ENCODE measurements at places on chromosomes 1 and 21.

- DNase-seq: no peak
These were observed 138.2 kb downstream of the COP1 start for GRCh38 chr1:176068901-176069300.

DNA sequence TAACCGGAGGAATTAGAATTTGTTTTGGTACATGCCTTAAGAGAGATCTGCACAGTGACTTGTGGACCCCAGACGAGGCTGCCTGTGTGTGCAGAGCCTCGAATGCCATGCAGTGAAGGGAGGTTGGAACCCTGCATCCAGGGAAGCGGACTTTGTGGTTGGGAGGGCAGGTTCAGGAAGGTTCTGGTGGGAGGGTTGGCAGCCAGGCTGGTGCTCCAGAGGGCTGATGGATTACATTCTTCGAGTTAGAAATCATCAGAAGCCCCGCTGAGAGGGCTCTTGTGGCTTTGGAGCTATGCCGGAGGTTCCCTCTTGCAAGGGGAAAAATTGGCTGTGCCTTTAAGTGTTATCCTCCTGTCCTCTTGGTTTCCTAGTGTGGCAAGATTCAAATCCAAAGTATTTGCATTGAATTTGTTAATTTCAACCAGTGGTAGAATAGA is 21.1 kb downstream of the ROR1 start:
- DNase-seq: no peak

- peak; percentile 55 for DNase-seq
These were observed 27.5 kb downstream of the ERG start for GRCh38 chr21:38470755-38471154.

GRCh38 chr1:156670791-156671190 is 6.4 kb downstream of the NES start:
- DNase-seq: no peak

- DNase-seq: no peak
These were observed 73.6 kb downstream of the ROR1 start for GRCh38 chr1:63847308-63847910.

GRCh38 chr1:64082459-64082858 is 121.0 kb upstream of the UBE2U start:
- peak; percentile 29 for DNase-seq

- DNase-seq: peak; percentile 48
These were observed 24.8 kb upstream of the ITPKB start for GRCh38 chr1:226763905-226764264.

DNA sequence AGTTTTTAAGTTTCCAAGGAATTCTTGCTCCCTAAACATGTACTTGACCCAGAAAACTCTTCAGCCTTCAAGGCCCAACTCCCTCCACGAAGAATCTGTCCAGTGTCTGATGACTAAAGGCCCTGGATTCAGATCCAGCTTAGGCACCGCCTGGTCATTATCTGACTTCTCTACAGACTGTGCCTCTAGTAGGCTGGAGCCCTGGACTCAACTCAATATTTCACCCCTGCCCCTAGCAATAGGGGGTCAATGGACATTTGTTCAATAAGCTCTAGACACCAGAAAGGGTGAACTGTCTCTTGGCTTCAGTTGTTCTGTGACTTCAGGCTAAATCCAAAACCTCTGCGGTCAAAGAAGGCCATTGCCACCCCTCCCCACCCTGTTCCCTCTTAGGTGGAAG is 34.5 kb downstream of the NUAK2 start:
- no peak for DNase-seq

DNA sequence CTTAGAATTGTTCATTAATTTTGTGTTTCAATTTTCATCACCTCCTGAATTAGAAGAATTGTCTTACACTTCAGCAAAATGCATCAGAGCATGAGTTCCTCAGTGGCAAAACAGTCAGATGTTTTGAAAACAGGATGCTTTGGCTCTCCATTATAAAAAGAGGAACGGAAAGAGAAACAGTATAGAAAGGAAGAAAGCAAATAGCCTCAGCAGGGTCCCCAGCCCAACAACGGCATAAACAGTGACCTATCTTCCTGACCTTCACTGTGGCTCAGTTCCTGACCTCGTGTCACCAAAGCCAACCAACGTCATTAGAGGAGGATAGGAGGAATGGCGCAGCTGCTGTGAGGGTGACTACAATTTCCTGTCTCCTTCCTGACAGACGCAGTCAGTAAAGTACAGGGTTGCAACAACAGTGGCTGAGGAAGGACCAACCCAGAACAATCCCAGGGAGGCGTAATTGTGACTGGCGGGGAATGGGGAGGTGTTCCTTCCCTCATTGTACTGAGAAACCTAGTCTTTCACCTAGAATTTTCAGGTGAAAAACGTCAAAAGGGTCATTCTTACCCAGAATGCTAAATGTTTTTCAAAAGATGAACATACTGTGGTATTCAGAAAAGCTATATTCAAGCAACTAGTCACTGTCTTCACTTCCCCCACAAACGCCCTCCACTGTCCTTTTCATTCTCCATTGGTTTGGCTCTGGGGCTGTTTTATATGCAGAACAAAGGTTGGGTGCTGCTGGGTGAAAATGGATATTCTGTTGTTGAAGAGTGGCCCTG is 197.9 kb upstream of the SGIP1 start:
- DNase-seq: peak; percentile 36

GRCh38 chr21:15084668-15085067 is 19.9 kb upstream of the NRIP1 start:
- no peak for DNase-seq

GRCh38 chr1:218090459-218090858 is 194.6 kb upstream of the RRP15 start:
- DNase-seq: no peak

DNA sequence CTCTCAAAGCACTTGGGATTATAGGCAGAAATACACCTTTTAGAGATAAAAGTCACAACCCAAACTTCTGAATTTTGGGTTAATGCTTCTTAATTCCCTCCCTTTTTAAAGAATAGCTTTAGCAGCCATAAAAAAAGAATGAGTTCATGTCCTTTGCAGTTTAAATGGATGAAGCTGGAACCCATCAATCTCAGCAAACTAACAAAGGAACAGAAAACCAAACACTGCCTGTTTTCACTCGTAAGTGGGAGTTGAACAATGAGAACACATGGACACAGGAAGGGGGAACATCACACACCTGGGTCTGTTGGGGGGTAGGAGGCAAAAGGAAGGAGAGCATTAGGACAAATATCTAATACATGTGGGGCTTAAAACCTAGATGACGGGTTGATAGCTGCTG is 55.8 kb downstream of the SLC27A3 start:
- no peak for DNase-seq

DNA sequence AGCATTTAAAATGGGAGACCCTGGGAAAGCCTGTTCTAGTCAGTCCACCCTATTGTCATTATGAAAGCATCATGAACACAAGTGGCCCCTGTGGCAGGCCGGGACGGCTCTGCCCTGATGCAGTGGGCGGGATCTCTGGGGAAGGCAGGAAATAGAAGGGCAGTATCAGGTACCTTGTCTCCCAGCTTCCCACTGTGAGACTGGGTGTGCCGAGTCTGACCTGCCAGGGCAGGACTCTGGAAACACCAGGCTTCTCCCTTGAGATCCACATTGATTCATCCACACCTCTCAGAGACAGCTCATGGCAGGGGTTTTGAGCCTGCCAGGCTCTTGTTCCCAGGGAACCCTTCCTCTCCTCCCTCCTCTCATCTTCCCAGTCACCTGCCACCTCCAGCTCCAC is 24.5 kb upstream of the GNPAT start:
- peak; percentile 9 for DNase-seq

DNA sequence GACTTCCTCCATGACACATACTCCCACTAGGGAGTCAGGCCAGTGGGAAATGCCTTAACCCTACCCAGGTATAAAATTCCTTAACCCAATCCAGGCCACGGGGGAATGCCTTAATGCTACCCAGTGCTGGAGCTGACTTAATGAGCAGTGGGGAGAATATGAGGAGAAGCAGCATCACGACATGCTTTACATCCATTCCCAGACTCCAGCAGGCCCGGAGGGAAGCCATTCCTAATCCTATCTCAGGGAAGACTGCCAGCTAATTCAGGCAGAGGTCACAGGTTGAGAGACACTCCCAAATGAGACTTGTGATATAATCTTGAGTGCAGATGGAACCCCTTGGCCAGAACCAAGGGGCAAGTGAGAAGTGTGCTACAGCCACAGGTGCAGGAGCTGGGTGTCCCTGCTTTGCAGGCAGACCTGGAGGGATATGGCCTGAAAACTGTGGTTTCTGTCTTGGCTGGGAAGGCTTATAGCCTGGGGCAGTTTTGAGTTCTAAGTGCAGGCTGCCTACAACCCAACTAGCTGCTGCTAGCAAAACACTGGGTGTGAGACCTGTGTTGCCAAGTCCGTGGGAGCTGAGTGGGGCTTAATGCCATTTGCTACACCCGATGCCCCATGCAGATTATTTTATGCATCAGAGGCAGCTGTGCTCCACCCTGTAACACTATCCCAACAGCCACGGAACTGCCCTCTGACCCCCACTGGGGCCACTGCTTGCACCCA is 45.1 kb upstream of the GUCA2A start:
- DNase-seq: no peak

- DNase-seq: no peak
These were observed 53.5 kb downstream of the FMO4 start for GRCh38 chr1:171367436-171367835.

- peak; percentile 50 for DNase-seq
These were observed 1.1 kb downstream of the C21orf58 start for GRCh38 chr21:46322351-46323226.

GRCh38 chr1:234604495-234605398 is 5.2 kb downstream of the IRF2BP2 start:
- DNase-seq: no peak

GRCh38 chr21:44896561-44897286 is 23.2 kb upstream of the PTTG1IP start:
- no peak for DNase-seq

DNA sequence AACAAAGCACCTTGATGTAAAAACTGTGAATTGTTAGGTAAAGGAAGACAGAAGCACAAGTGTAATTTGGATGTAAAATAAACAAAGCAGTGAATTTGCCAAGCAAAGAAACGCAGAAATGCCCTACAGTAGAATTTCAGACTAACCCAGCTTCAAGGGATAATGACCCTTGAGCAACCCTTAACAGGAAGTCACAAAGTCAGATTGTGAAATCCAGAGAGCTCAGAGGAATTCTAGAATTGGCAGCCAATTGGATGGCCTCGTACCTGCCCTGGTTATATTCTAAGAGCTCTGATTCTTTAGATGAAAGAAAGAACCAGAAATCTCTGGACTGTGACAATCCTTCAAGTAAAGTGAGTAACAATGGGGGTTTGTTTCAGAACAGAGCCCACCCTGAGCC is 152.7 kb upstream of the CHRM3 start:
- DNase-seq: no peak

DNA sequence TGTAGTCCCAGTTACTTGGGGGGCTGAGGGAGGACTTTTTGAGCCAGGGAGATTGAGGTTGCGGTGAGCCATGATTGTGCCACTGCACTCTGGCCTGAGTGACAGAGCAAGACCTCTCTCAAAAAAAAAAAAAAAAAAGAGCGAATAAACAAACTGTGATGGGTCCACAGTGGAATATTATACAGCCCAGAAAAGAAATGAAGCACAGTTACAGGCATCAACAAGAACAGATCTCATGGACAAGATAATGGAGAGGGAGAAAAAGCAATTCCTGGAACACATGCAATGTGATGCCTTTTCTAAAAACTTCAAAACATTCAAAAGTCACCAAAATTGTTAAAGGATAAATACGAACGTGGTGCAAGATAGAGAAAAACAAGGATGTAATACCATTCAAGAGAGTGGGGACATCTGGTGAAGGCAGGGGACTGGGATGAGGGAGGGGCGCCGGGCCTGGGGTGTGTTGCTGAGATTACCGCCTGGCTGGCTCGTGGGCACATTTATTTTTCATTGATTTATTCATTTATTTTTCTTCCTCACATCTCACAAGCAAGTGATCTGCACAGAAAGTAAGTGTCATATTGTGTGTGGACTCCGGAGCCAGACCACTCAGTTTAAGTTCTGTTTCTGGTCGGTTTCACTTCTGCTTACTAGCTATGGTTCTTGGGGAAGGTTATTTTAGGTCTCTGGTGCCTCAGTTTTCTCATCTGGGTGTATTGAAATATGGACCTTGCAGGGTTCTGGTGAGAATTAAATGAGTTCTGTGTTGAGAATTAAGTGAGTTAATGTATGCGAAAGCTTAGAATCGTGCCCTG is 30.1 kb downstream of the ABCG1 start:
- no peak for DNase-seq

GRCh38 chr21:41695513-41695912 is 71.3 kb downstream of the RIPK4 start:
- DNase-seq: no peak

- DNase-seq: no peak
These were observed 338.3 kb downstream of the SIPA1L2 start for GRCh38 chr1:232291681-232292080.

DNA sequence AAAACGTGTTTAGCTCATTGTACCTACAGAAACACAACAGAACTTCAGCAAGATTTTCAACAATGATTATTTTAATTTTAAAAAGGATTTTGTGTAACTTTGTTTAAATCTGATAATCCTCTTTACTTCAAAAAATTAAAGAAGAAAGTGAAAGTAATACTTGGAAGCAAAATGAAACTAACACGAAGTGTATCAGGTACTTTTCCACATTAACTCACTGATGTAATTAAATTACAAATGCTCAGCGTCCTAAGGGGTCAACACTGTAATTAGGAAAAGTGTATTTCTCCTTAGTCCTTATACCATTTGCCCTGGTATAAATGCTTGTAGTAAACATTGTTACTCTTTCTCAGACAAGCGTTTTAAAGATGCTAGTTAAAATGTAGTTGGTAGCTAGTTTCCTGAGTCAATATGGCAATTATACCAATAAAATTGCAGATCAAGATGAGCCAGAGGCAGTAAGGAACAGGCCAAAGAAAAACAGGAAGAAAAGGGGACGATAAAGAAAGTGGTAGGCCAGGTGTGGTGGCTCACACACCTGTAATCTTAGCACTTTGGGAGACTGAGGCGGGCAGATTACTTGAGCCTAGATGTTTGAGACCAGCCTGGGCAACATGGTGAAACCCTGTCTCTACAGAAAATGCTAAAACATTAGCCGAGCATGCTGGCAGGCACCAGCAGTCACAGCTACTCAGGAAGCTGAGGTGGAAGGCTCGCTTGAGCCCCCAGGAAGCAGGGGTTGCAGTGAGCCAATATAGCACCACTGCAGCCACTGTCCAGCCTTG is 553.0 kb downstream of the SMYD3 start:
- DNase-seq: no peak

Data from GM03348 (cell line).